ENCODE measurements at places on chromosomes 7 and 10. TPM values are rescaled to one million over a fixed set of nuclear protein-coding genes. Genes with fewer than 3 reads are reported as not detected.
A peak's percentile ranks its signal among the peaks of the same experiment; 100 is the strongest.

NODAL gene
- total RNA-seq = not detected

DNA sequence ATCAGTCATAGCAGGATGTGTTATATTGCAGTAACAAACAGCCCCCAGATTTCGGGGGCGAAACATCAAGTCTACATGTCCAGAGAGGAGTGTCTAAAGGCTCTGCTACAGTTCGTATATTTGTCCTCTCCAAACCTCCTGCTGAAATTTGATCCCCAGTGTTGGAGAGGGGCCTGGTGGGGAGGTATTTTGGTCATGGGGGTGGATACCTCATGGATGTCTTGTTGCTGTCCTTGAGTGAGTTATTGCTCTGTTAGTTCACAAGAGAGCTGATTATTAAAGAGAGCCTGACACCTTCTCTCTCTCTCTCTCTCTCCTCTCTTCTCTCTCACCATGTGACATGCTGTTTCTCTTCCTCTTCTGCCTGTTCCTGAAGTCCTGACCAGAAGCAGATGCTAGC lies 343.7 kb downstream of the TCERG1L start:
- H3K4me1 ChIP-seq = no peaks in the 10 kb centered on the region
- no peak overlapping the region for H3K4me3 ChIP-seq
- no peaks in the 10 kb centered on the region for H3K27me3 ChIP-seq

GRCh38 chr10:95831515-95831914 lies 75.6 kb downstream of the ENTPD1 start:
- no peaks in the 10 kb centered on the region for H3K27me3 ChIP-seq
- no peak for DNase-seq

GRCh38 chr10:51176976-51177695 lies 102.8 kb downstream of the PRKG1 start:
- no peaks in the 10 kb centered on the region for H3K36me3 ChIP-seq
- no peaks in the 10 kb centered on the region for H3K27me3 ChIP-seq
- H3K4me3 ChIP-seq = no peak overlapping the region

PNLIPRP2 gene
- not detected for total RNA-seq

- H3K27ac ChIP-seq = no peak overlapping the region
- H3K27me3 ChIP-seq = no peaks in the 10 kb centered on the region
- DNase-seq = no peak
- no peaks in the 10 kb centered on the region for H3K4me1 ChIP-seq
These were observed 16.5 kb upstream of the GPR37 start for GRCh38 chr7:124781907-124782734.

DNA sequence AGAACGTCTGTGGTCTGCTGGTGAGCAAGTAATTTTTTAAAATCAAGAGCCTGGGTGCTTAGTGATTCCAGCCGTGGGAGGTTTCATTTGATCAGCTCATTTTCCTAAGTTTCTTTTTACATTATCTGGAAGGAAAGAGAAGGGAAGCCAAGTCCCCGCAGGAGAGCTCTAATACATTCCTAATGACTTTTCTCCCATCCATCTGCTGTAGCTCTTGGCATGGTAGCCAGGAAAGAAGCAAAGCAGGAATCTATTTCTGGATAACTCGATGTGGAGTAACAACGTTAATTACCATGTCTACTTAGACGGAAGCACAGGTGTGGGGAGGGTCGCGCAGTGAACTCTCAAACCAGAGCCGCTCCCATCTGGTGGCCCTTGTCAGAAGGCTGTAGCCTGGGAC lies 121.9 kb downstream of the PAXIP1 start:
- H3K27ac ChIP-seq = no peak overlapping the region
- no peak for DNase-seq
- no peaks in the 10 kb centered on the region for H3K4me1 ChIP-seq
- peaks cover 7% of the 10 kb centered on the region for H3K27me3 ChIP-seq

DNA sequence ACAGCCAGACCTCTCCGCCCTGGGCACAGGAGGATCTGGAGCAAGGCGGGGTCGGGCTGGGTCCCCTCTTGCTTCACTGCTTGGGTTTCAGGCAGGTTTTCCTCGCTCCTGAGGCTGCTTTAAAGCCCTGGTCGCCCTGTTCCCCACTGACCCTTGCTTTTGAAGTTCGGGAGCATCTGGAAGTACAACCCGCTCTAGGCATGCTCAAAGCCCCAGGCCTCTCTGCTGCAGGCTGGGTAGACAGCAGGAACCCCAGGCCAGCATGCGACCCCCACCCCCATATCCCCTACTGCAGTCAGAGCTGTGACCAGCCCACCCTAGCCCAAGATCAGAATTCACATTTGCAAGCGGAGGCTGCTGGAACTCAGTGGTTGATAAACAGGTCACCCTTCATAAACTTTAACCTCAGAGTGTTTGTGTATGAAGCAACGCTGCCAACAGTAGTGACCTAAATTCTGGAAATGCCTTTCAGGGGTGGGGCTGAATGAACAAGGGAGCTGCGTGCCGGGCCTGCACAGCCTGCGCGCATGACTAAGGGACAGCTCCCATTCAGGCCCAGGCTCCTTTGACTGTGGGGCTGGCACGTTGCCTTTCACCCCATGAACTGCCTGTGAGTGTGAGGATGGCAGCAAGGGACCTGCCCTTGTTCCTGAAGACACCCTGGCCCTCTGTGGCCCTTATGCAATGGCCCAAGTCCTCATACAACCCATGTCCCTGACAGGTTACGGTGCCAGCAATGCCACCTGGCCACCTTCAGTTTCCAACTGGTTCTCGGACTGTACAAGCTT lies 52.5 kb downstream of the PROSER2 start:
- peaks cover 1% of the 10 kb centered on the region for H3K36me3 ChIP-seq
- no peak overlapping the region for H3K4me3 ChIP-seq
- peak overlapping the region; percentile 64 for H3K27ac ChIP-seq
- no peaks in the 10 kb centered on the region for H3K27me3 ChIP-seq
- H3K4me1 ChIP-seq = peaks cover 39% of the 10 kb centered on the region
- DNase-seq = peak; percentile 56
